ENCODE measurements at places on chromosomes 13 and 19.

- peak; percentile 90 for DNase-seq
Measured at GRCh38 chr13:113448885-113449692, 4.2 kb downstream of the ADPRHL1 start.

- no peak for DNase-seq
Measured at GRCh38 chr13:36973621-36974295, 25.4 kb downstream of the ALG5 start.

- no peak for DNase-seq
Measured at GRCh38 chr13:40682449-40683240, 16.2 kb upstream of the FOXO1 start.

GRCh38 chr19:35143231-35143715 is at the start of gene FXYD7:
TSS of gene FXYD7 (plus strand) at chr19:35143255. CDS start at chr19:35143334, 79 bp downstream.
- no peak for DNase-seq

DNA sequence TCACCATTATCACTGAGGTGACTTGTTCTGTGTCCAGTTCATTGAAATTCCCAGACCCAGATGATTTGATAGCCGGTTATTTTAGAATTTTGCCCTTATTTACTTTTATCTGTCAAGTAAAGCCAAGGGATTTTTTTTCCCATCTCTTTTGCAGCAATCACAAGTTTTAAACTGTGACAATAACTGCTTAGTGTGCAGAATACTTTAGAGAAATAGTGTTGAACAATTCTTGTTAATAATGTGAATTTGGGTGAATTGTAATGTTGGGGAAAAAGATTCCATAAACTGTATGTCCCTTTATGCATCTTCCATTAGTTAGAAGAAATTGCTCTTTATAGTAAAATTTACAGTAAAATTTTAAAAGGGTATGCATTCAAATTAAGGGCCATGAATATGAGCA is 79.5 kb downstream of the SLITRK6 start:
- no peak for DNase-seq

All from NCI-H2081 (cell line).